ENCODE measurements at places on chromosomes 12 and 14. TPM values are rescaled to one million over a fixed set of nuclear protein-coding genes. Genes with fewer than 3 reads are reported as not detected.

KCNK13 gene
- total RNA-seq, result 0.10 TPM

TMEM132D gene
- not detected for total RNA-seq

SERPINA3 gene
- not detected for total RNA-seq

NUMB gene
- total RNA-seq, result 218 TPM

ATP6V1D gene
- total RNA-seq, result 55.5 TPM

CCDC38 gene
- total RNA-seq, result not detected

GRCh38 chr14:49881350-49882001, 11.4 kb upstream of the ARF6 start:
- no peak for DNase-seq

DNA sequence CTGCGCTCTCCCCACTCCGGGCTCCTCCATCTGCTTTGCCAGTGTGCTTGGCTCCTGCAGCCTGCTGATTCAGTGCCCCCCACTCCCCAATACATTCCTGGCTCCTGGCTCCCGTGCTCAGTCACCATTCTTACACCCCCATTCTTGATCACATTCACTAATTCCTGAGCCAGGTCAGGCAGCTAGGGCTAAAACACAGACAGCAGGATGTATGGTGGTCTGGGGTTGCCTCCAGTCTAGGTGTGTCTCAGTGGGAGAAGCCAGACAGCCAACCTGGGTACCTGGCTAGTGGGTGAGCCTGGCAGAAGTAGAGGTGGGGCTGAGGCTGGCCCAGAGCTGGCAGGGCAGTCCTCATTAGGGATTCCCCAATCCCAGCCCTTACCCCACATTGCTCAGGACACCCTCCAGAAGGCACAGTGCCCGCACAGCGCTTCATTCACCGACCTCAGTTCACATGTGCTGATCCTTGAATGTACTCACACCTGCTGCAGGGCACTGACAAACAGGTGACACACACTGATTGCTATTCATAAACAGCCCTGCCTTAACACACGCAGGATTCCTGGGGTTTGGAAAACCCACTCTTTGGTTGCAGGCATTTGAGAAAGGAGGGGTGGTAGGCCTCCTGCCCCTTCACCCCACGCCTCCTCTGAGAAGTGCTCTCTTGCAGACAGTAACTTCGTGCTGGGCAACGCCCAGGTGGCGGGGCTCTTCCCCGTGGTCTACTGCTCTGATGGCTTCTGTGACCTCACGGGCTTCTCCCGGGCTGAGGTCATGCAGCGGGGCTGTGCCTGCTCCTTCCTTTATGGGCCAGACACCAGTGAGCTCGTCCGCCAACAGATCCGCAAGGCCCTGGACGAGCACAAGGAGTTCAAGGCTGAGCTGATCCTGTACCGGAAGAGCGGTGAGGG, 1.7 kb downstream of the KCNH3 start:
- DNase-seq, result no peak

- DNase-seq, result no peak
Observed at GRCh38 chr14:69711065-69711464, 55.9 kb upstream of the SRSF5 start.

DNA sequence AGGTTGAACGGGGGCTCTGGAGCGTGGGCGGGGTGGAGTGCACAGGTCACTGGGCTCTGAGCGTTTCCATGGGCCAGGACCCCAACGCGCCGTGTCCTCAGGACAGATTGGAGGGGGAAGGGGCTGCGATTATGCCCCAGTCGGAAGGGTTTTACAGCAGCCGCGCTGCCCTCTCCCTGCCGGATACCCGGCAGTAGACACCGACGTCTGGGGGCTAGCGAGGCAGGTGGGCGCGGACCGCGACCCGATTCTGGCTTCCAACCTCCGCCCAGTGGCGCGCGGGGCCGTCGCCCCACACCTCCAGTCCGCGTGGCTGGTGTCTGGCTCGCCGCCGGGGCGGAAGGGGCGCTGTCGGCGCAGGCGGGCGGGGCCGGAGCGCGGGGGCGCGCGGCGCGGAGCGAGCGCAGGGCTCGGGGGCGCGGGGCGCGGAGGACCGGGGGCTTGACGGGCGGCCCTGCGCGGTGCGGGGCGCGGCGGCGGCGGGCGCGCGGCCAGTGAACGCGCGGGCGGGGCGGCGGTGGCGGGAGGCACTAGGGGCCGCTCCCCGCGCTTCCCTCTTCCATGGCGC, 2.4 kb upstream of the KIF26A start:
- no peak for DNase-seq

- DNase-seq, result no peak
Observed at GRCh38 chr12:58966939-58967338, 46.6 kb upstream of the LRIG3 start.

DNA sequence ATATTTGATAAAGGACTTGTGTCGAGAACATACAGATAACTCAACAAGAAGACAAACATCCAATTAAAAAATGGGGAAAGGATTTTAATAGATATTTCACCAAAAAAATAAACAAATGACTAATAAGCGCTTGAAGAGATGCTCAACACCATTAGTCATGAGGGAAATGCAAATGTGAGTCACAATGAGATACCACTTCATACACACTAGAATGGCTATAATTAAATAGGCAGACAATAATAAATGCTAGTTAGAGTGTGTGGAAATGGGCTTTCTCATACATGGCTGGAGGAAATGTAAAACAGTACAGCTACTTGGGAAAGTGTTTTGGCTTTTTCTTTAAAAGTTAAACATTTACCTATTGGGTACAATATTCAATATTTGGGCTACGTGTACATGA, 34.8 kb downstream of the DLK1 start:
- DNase-seq, result no peak

DNA sequence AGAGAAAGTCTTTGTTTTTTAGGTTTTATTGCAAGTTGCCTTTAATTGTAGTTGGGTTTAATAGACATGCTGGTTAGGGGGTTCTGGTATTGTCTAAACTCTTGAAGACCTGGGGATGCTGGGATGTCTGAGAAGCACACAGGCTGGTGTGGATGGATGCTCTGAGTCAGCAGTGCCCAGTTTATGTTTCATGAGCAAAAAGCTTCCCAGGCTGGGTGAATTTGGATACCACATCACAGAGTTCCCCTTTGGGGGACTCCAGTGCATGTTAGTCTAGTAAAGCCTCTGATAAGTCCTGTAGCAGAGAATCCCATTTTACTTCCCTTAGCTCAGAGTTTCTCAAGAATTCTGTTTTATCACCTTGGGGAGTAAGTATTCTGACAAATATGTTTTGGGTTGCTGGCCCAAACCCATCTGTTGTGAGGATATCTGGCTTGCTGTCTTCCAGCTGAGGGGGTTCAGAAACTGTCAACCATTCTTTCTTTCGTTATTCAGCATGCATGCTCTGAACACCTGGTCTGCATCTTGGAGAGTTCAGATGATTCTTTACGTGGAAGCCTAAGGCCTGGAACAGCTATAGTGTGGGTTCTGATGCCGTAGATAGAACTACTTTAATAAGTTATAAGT, 509.1 kb downstream of the VRK1 start:
- DNase-seq, result no peak

Measured in endothelial cell (in vitro differentiated cells).